ENCODE measurements at places on chromosomes 11 and 22. TPM values are rescaled to one million over a fixed set of nuclear protein-coding genes. Genes with fewer than 3 reads are reported as not detected.

GRCh38 chr11:68783216-68783821, 32.0 kb upstream of the TESMIN start:
- no peaks in the 10 kb centered on the region for H3K27me3 ChIP-seq
- no peaks in the 10 kb centered on the region for H3K4me1 ChIP-seq
- no peak overlapping the region for H3K27ac ChIP-seq
- H3K4me3 ChIP-seq, result no peak overlapping the region
- peaks cover 19% of the 10 kb centered on the region for H3K36me3 ChIP-seq

GRCh38 chr22:31144223-31144622, 3.9 kb upstream of the PLA2G3 start:
- no peaks in the 10 kb centered on the region for H3K36me3 ChIP-seq
- no peak for DNase-seq
- peaks cover 2% of the 10 kb centered on the region for H3K27me3 ChIP-seq
- H3K27ac ChIP-seq, result no peak overlapping the region
- peaks cover 2% of the 10 kb centered on the region for H3K4me1 ChIP-seq

GRCh38 chr11:116849486-116849885, 12.1 kb upstream of the APOA1 start:
- no peak for DNase-seq
- H3K27ac ChIP-seq, result no peak overlapping the region
- peaks cover 46% of the 10 kb centered on the region for H3K4me1 ChIP-seq
- no peak overlapping the region for H3K4me3 ChIP-seq
- H3K27me3 ChIP-seq, result no peaks in the 10 kb centered on the region
- peaks cover 33% of the 10 kb centered on the region for H3K36me3 ChIP-seq

- H3K4me1 ChIP-seq, result no peaks in the 10 kb centered on the region
- no peak for DNase-seq
- no peaks in the 10 kb centered on the region for H3K27me3 ChIP-seq
- no peak overlapping the region for H3K4me3 ChIP-seq
Observed at GRCh38 chr22:17407643-17408042, 38.4 kb downstream of the CECR2 start.

- peaks cover 1% of the 10 kb centered on the region for H3K27me3 ChIP-seq
- H3K4me3 ChIP-seq, result no peak overlapping the region
- no peaks in the 10 kb centered on the region for H3K36me3 ChIP-seq
- DNase-seq, result no peak
Observed at GRCh38 chr11:44989831-44990566, 39.3 kb upstream of the TP53I11 start.

MYO7A gene
- total RNA-seq, result 0.29 TPM

- peak; percentile 83 for DNase-seq
- no peak overlapping the region for H3K4me3 ChIP-seq
- H3K27ac ChIP-seq, result peak overlapping the region; percentile 85
- H3K27me3 ChIP-seq, result no peaks in the 10 kb centered on the region
- peaks cover 86% of the 10 kb centered on the region for H3K36me3 ChIP-seq
Observed at GRCh38 chr11:64767344-64768299, 7.8 kb upstream of the PYGM start.

All from activated CD4-positive, alpha-beta memory T cell treated with anti-CD3 and anti-CD28 coated beads for 36 hours (primary cell).